A375 (cell line): ENCODE measurements at places on chromosomes 7 and 10. TPM values are rescaled to one million over a fixed set of nuclear protein-coding genes. Genes with fewer than 3 reads are reported as not detected.

Gene WDR86
- not detected in 2 replicates for total RNA-seq

Gene ACHE
- total RNA-seq = 0.29 TPM in 1 of 2 replicates, not detected in the other

Gene RASSF4
- 1.7 and 2.6 TPM in 2 replicates for total RNA-seq

Gene CPXM2
- not detected in 2 replicates for total RNA-seq

Gene TMEM140
- 1.8 and 2.9 TPM in 2 replicates for total RNA-seq

Gene PLCE1
- 4.4 and 6.3 TPM in 2 replicates for total RNA-seq

Gene HOXA3
- total RNA-seq = 2.5 and 2.6 TPM in 2 replicates

Gene CPA5
- 0.11 TPM in 1 of 2 replicates, not detected in the other for total RNA-seq

Gene FGFR2
- 0.53 and 0.64 TPM in 2 replicates for total RNA-seq

Gene GDF2
- not detected in 2 replicates for total RNA-seq

Gene SPDYE11
- not detected in 2 replicates for total RNA-seq
